ENCODE measurements at places on chromosomes 2 and 18.

- DNase-seq = no peak
These were observed 210.9 kb downstream of the GBX2 start for GRCh38 chr2:235957251-235957650.

GRCh38 chr2:45623098-45623497 lies 12.0 kb upstream of the SRBD1 start:
- DNase-seq = no peak

- DNase-seq = no peak
These were observed 481.8 kb upstream of the MEIS1 start for GRCh38 chr2:65952966-65953761.

- DNase-seq = no peak
These were observed 185.7 kb upstream of the ZEB2 start for GRCh38 chr2:144705328-144706245.

DNA sequence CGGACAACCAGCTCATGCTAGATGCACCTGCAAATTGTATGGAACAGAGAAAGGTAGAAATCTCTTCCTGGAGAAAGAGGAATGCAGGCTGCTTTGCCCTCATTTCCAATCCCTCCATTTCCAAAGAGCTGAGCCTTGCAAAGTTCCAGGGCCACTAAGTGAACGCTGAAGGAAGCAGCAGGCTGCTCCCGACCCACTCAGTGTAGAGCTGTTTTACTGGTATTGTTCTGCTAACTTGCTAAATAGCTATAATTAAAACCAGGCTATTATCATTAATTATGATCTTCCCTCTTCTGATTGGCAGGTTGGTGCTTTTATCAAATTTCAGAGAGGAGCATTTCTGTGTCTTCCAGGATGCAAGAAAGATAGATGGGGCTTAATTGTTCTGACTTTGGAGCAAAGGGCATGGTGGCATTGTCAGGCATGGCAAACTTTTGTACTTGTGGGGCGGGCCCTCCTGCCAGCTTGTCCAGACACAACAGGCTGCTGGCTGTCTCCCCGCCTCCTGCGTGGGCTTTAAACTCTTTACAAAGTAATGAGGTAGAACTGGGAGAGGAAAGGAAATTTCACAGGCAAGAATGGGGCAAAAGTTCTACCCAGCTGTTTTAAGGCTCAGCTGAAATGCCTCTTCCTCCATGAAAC lies 40.2 kb downstream of the ALK start:
- DNase-seq = no peak

- no peak for DNase-seq
These were observed 131.4 kb downstream of the TRABD2A start for GRCh38 chr2:84749442-84749841.

DNA sequence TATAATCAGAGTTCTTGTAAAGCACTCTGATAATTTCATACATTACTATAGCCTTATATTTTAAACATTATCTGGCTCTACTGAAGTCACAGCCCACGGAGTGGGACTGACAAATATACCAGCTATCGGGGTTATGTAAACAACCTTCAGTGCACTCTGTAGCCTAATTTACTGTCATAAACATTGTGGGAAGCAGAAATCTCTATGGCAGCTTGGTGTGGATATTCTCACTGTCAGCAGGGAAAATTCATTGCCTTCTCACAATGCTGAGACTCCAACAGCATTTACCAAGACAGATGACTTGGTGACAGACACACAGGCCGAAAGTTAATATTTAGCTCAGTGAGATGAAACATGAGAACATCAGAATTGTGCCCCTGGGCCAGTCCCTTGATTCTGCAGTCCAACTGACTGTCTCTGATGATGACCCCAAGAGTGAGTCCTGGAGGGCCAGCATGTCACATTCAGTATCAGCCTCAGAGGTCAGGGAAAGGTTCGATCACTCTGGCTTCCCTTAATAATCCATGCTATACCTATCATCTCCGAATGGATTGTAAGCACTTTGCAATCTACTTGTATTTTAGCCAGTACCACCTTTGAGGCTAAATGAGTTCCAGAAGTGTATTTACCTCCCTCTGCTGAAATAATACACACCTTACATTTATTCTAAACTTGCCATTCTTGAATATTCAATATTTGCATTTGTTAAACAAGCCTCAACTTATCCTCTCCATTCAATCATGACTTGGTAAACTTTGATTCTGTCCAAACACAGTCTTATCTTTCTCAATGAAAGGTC lies 146.2 kb upstream of the OSR1 start:
- peak; percentile 7 for DNase-seq

GRCh38 chr18:63979409-63979920 lies 9.6 kb downstream of the SERPINB8 start:
- DNase-seq = peak; percentile 51

DNA sequence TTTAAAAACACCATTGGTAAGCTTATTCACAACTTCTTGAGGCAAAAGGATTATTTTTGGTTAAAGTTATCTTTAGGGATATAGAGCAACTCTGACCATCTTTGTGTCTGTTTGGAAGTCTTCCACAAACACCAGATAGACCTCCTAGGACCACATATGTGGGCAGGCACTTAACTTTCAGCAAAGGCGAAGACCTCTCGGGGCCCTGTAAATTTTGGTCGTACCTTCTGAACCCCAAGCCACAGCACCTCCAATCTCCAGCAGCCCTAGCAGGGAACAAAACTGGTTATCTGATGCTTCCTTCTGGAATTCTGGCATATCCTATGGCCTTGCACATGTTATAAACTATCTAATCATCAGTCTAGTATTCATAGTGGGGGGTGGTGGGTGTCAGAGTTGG lies 114.8 kb downstream of the MBD5 start:
- DNase-seq = no peak

- no peak for DNase-seq
These were observed 4.3 kb upstream of the HS6ST1 start for GRCh38 chr2:128322715-128323554.

- no peak for DNase-seq
These were observed 285.5 kb upstream of the NETO1 start for GRCh38 chr18:73153271-73153670.

DNA sequence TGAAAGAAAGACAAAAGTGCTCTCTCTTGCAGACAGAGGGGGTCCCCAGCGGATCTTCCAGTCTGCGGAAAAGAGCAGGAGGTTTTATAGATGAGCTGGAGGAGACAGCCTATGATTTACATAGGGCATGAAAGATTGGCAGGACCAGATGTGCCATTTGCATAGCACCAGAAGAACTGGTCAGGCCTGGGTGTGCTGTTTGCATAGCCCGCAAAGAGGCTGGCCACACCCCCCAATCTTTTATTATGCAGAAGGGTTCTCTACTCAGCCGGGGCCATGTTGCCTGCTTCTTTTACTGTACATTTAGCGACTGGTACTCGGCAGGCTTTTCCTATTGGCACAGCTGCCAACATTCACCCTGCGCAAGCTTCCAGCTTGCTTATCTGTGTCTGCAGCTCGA lies 317.6 kb downstream of the GALR1 start:
- no peak for DNase-seq

- DNase-seq = no peak
These were observed 154.2 kb upstream of the ID2 start for GRCh38 chr2:8527676-8528075.

DNA sequence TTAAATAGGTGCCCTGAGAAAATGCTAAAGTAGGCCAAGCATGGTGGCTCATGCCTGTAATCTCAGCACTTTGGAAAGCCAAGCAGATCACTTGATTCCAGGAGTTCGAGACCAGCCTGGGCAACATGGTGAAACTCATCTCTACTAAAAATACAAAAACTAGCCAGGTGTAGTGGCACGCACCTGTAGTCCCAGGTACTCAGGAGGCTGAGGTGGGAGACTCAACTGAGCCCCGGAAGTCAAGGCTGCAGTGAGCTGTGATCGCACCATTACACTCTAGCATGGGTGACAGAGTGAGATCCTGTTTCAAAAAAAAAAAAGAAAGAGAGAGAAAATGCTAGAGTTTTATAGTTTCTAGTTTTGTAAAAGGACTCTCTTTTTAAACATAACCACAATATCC lies 12.0 kb downstream of the ANKRD44 start:
- DNase-seq = no peak

GRCh38 chr2:9306911-9307310 lies 100.3 kb downstream of the ASAP2 start:
- DNase-seq = no peak

GRCh38 chr2:198116756-198117155 lies 312.4 kb downstream of the PLCL1 start:
- no peak for DNase-seq

DNA sequence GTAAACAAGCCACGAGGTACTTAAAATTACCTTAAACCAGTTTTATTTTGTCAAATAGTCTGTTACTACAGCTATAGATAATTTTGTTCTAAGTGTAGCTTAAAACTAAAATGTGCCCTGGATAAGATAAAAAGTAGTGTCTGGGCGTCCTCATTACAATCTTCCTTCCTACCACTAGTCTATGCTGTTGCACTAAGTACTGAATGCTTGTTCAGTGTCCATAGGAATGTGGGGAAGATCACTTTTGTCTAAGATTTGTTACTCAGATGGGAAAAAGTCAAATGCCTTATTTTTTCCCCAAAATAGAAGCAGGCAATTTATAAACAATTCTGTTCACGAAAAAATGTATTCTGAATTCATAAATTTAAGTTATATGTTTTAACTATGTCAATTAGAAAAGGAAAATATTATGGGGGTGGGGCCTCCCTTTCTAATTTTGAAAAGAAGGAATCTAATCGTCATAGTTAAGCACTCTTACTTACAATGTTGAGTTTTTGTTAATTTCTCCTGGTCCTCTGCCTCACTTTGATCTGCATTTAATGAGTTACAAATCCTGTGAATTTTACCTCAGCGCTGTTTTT lies 140.4 kb upstream of the VRK2 start:
- peak; percentile 25 for DNase-seq

- no peak for DNase-seq
These were observed 3.5 kb downstream of the INHBB start for GRCh38 chr2:120349440-120349921.

DNA sequence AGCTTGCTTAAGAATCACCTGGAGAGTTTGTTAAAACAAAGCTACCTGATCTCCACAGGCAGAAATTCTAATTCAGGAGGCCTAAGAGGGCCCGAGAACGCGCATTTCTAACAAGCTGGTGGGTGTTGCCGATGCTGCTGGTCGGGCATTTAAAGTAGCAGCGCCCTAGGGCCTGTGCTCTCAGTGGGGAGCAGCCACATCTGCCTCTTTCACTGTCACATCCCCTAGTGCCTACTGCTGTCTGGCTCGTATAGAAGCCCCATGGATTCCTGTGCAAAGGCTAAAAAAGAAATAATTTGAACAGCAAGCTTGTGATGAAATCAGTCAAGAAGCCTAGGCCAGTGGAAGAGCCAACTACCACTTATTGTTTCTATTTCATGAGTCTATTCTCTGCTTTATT lies 126.7 kb upstream of the SMIM21 start:
- DNase-seq = no peak

GRCh38 chr2:239065537-239065936 lies 217.7 kb downstream of the TWIST2 start:
- DNase-seq = no peak

DNA sequence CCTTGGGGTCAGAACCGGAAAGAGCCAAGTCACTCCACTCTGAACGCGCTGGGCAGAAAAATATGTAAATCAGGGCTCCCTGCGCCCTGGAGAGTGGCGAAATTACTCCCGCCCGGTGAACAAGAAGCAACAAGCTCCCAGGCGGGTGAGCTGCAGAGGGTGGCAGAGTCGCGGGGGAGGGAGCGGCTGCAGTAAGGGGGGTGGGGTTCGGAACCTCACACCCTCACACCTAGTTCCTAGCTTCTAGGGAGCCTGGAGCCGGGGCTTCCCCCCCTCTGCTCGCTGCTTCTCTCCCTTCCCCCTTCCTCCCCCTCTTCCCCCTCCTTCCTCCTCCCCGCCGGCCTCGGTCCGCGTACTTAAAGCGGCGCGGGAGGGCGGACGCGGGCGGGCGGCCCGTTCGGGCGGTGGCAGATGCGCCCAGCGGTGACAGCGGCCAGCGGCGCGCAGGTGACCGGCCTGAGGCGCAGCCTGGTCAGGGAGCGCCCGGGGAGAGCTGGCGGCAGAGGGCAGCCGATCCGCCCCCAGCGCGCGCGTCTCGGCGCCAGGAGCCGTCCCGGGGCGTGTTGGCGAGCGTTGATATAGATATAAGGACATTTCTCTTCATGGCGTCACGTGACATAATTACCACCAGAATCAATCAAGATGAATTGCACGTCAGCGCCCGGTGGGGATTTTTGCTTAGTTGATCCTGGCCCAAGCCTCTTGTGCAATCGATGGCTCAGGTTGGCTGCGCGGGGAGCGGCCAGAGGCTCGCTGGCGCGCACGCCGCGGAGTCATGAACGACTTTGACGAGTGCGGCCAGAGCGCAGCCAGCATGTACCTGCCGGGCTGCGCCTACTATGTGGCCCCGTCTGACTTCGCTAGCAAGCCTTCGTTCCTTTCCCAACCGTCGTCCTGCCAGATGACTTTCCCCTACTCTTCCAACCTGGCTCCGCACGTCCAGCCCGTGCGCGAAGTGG lies at the start of gene HOXD11:
HOXD11 (plus strand) TSS at position 700 of the 959 bp plus-strand sequence; CDS start at position 776, 76 bp downstream.
- no peak for DNase-seq

DNA sequence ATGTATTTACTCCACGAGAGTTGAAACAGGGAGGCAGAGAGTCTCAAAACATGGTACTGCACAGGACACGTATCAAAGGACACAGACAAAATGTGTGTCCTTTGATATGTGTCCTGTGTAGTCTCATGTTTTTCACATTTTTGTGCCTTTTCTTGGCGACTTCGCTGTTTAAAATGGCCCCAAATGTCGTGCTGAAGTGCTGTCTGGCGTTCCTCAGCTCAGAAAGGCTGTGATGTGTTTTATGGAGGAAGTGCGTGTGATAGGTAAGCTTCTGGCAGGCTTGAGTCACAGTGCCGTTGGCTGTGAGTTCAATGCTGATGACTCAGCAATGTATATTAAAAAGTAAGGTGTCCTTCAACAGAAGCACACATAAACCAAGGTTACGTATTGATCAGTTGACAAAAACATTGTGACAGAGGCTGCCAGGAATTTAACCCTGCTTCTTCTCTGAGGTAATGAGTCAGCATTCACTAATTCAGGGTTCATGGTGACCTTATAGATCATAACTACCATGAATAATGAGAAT lies 78.2 kb downstream of the DYSF start:
- DNase-seq = no peak

GRCh38 chr2:121243821-121244460 lies 41.1 kb downstream of the TFCP2L1 start:
- DNase-seq = no peak

DNA sequence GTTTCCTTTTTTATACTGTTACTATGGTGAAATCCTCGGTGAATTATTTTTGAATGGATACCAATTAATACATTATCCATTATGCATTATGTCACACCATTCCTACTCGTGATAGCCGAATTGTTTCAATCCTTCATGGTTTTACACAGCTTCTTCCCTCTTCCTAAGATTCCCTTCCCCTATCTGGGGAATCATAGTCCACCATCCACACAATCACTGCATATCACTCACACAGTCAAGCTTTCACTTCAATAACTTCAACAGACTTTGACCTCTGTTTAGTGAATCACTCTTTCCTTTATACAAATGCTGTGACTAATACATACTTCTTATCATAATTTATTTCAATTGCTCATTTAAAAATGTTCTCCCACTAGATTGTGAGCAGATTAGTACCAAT lies 1108.1 kb upstream of the LRRTM1 start:
- DNase-seq = no peak

GRCh38 chr2:190343536-190344275 lies at the start of gene INPP1:
TSS of gene INPP1 (plus strand) at chr2:190343589. CDS start at chr2:190360103, 16,514 bp downstream.
- DNase-seq = peak; percentile 53

- no peak for DNase-seq
These were observed 45.3 kb downstream of the SMAD7 start for GRCh38 chr18:48905513-48905912.

GRCh38 chr2:43203373-43203772 lies 23.0 kb downstream of the ZFP36L2 start:
- no peak for DNase-seq

GRCh38 chr2:173311844-173312606 lies 42.6 kb upstream of the CDCA7 start:
- DNase-seq = no peak

- no peak for DNase-seq
These were observed 15.5 kb downstream of the MRPS5 start for GRCh38 chr2:95106081-95106480.

Data from right renal pelvis (tissue), 4 donors.